ENCODE measurements at places on chromosomes 11 and 22. TPM values are rescaled to one million over a fixed set of nuclear protein-coding genes. Genes with fewer than 3 reads are reported as not detected.

AHNAK gene
- 396 TPM for total RNA-seq

CDHR5 gene
- not detected for total RNA-seq

ELF5 gene
- not detected for total RNA-seq

KLHL35 gene
- 1.3 TPM for total RNA-seq

RIC8A gene
- 230 TPM for total RNA-seq

SLC1A2 gene
- 2.1 TPM for total RNA-seq

ENTHD1 gene
- not detected for total RNA-seq

CRYBA4 gene
- not detected for total RNA-seq

PDE3B gene
- 11.2 TPM for total RNA-seq

C11orf86 gene
- not detected for total RNA-seq

IFT27 gene
- 19.0 TPM for total RNA-seq

RAB36 gene
- 2.5 TPM for total RNA-seq

TMEM123 gene
- total RNA-seq: 124 TPM

CNTN5 gene
- not detected for total RNA-seq

RHOD gene
- 13.4 TPM for total RNA-seq

PATE4 gene
- not detected for total RNA-seq

KCNJ5 gene
- total RNA-seq: 0.51 TPM

PRG3 gene
- not detected for total RNA-seq

ZNRF3 gene
- 2.6 TPM for total RNA-seq

OR8B8 gene
- not detected for total RNA-seq

OOSP2 gene
- not detected for total RNA-seq

FAM180B gene
- total RNA-seq: not detected

HSPB2 gene
- total RNA-seq: 2.8 TPM

Data from fibroblast of lung (primary cell).